ENCODE measurements at places on chromosomes 11 and 22. TPM values are rescaled to one million over a fixed set of nuclear protein-coding genes. Genes with fewer than 3 reads are reported as not detected.

- no peak overlapping the region for H3K4me3 ChIP-seq
- no peaks in the 10 kb centered on the region for H3K27me3 ChIP-seq
- H3K36me3 ChIP-seq, result no peaks in the 10 kb centered on the region
- H3K27ac ChIP-seq, result no peak overlapping the region
- no peaks in the 10 kb centered on the region for H3K4me1 ChIP-seq
These were observed 437.3 kb upstream of the CADM1 start for GRCh38 chr11:115941481-115941993.

- no peaks in the 10 kb centered on the region for H3K4me1 ChIP-seq
- H3K27ac ChIP-seq, result no peak overlapping the region
- H3K27me3 ChIP-seq, result no peaks in the 10 kb centered on the region
- DNase-seq, result no peak
- H3K36me3 ChIP-seq, result no peaks in the 10 kb centered on the region
- no peak overlapping the region for H3K4me3 ChIP-seq
These were observed 574.0 kb downstream of the BRD1 start for GRCh38 chr22:49253656-49254055.

- no peak overlapping the region for H3K4me3 ChIP-seq
- no peaks in the 10 kb centered on the region for H3K27me3 ChIP-seq
- peaks cover 6% of the 10 kb centered on the region for H3K4me1 ChIP-seq
These were observed 366.0 kb upstream of the NARS2 start for GRCh38 chr11:78940500-78941225.

DNA sequence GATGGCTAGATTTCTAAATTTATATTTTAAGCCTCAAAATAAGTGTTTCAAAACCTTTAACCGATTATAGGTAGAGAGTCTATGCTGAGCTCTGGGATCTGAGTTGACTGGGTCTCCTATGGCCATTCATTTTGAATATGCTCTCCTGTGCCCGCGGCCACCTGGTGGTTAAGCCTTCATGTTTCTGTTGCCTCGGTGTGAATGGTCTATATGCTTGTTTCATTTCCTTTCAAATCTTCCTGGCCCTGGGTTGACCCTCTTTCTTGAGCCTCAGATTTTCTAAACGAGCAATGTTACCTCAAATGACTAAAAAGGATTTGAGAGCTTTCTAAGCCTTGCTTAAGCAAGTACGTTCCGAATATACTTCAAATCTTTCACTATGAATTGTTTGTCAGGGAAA lies 789.4 kb upstream of the KIRREL3 start:
- no peak overlapping the region for H3K27ac ChIP-seq
- no peaks in the 10 kb centered on the region for H3K27me3 ChIP-seq
- peak; percentile 60 for DNase-seq
- no peak overlapping the region for H3K4me3 ChIP-seq
- H3K4me1 ChIP-seq, result no peaks in the 10 kb centered on the region
- no peaks in the 10 kb centered on the region for H3K36me3 ChIP-seq

DNA sequence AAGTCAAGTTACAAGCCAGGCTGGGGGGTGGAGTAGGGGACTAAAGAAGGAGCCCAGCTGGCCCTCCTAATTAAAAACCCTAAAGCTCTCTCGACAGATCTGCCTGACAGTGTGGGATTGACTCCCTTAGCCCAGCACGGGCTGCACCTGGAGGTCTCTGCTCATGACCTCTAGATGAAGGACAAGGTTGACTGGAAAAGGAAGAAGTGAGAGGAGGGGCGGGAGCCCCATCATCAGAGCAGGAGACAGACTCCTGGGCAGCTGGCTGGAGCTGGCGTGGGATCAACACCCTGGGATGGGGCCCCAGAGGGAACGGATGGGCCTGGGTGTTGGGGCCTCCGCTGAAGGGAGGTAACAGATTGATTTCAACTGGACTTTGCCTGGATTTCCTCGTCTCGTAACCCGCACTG lies 46.1 kb downstream of the RPUSD4 start:
- no peak overlapping the region for H3K4me3 ChIP-seq
- no peak overlapping the region for H3K27ac ChIP-seq
- no peaks in the 10 kb centered on the region for H3K27me3 ChIP-seq
- no peak for DNase-seq

DNA sequence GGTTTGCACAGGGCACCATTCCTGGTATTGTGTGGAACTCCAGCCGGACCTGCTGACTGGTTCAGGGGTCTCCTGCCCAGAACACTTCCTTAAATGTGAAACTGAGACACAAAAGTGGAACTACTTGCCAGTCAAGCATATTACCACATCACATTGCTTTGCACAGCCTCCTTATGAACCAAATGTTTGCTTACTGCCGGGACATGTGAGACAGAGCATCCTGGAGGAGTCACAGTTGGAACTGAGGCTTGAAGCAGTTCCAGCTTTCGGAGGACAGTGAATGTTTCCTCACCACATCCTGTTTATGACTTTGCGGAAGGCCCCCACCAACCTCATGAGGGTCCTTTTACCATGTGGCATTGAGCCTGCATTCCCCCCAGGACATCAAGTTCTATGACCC lies 105.8 kb upstream of the ARHGAP42 start:
- H3K27ac ChIP-seq, result no peak overlapping the region
- no peaks in the 10 kb centered on the region for H3K4me1 ChIP-seq
- H3K36me3 ChIP-seq, result no peaks in the 10 kb centered on the region

GRCh38 chr22:29147331-29147899 lies 58.3 kb upstream of the EMID1 start:
- H3K36me3 ChIP-seq, result no peaks in the 10 kb centered on the region
- peaks cover 2% of the 10 kb centered on the region for H3K4me1 ChIP-seq
- no peaks in the 10 kb centered on the region for H3K27me3 ChIP-seq
- H3K4me3 ChIP-seq, result no peak overlapping the region
- H3K27ac ChIP-seq, result no peak overlapping the region
- peak; percentile 20 for DNase-seq

DNA sequence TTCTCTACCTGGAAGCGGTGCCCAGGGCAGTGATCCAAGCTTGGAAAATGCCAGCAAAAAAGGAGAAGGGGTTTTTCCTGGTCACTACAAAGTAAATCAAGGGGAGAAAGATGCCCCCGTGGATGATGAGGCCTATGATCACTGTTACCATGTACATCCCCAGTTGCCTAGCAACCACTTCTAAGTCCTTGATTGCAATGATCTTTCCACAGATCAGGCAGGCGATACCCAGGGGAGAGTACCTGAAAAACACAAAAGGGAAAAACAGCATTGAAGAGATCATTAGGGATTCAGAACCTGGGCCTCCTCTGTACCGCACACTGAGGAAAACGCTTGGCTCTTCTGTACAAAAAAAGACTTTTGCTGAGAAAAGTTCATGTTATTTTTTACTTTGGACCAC lies 127.1 kb downstream of the SLC1A2 start:
- DNase-seq, result no peak
- H3K4me3 ChIP-seq, result no peak overlapping the region
- no peak overlapping the region for H3K27ac ChIP-seq
- H3K27me3 ChIP-seq, result no peaks in the 10 kb centered on the region

DNA sequence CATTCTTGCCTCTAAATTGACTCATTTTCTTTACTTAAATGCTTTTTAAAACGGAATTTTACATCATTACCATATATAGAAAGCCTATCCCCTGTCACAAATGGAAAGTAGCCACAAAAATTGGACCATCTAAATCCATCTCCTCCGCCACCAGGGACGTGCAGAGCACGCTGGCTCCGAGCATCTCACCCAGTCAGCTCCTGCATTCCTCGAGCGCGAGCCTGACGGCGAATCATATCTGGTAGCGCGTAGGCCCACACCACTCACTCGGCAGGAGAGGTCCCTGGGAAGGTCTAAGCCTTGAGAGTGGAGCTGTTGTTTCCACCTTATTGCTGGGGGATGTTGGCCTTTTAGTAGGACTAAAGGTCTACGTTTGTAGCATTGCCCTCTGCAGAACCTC lies 152.4 kb downstream of the TRIM29 start:
- no peak overlapping the region for H3K27ac ChIP-seq
- H3K27me3 ChIP-seq, result no peaks in the 10 kb centered on the region
- H3K4me1 ChIP-seq, result no peaks in the 10 kb centered on the region
- no peaks in the 10 kb centered on the region for H3K36me3 ChIP-seq
- no peak for DNase-seq
- H3K4me3 ChIP-seq, result no peak overlapping the region

- no peaks in the 10 kb centered on the region for H3K27me3 ChIP-seq
- peak overlapping the region; percentile 4 for H3K4me3 ChIP-seq
- peaks cover 9% of the 10 kb centered on the region for H3K4me1 ChIP-seq
- H3K36me3 ChIP-seq, result no peaks in the 10 kb centered on the region
- no peak for DNase-seq
- peak overlapping the region; percentile 63 for H3K27ac ChIP-seq
These were observed 61.7 kb upstream of the CECR2 start for GRCh38 chr22:17307566-17307965.

GRCh38 chr22:27475548-27475897 lies 326.0 kb downstream of the MN1 start:
- DNase-seq, result no peak
- H3K4me3 ChIP-seq, result no peak overlapping the region

DNA sequence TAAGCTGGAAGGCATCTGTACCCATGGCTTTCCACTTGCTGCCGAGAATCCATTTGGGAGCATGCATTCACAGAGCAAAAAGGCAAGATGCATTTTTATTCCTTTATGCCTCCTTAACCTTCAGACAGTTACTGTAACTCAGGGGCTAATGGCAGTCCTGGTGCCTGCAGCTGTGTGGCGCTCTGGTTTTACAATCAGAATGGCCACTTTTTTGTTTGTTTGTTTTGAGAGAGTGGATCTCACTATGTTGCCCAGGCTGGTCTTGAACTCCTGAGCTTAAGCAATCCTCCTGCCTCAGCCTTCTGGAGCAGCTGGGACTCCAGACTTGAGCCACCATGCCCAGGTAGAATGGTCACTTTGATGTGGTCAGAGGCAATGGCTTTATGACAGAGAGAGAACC lies 101.8 kb downstream of the NAV2 start:
- no peak overlapping the region for H3K27ac ChIP-seq
- peaks cover 2% of the 10 kb centered on the region for H3K36me3 ChIP-seq
- H3K27me3 ChIP-seq, result no peaks in the 10 kb centered on the region
- H3K4me1 ChIP-seq, result peaks cover 42% of the 10 kb centered on the region
- H3K4me3 ChIP-seq, result no peak overlapping the region

- DNase-seq, result no peak
- no peaks in the 10 kb centered on the region for H3K4me1 ChIP-seq
- H3K27me3 ChIP-seq, result no peaks in the 10 kb centered on the region
These were observed 19.5 kb upstream of the RASSF10 start for GRCh38 chr11:12989428-12990161.

DNA sequence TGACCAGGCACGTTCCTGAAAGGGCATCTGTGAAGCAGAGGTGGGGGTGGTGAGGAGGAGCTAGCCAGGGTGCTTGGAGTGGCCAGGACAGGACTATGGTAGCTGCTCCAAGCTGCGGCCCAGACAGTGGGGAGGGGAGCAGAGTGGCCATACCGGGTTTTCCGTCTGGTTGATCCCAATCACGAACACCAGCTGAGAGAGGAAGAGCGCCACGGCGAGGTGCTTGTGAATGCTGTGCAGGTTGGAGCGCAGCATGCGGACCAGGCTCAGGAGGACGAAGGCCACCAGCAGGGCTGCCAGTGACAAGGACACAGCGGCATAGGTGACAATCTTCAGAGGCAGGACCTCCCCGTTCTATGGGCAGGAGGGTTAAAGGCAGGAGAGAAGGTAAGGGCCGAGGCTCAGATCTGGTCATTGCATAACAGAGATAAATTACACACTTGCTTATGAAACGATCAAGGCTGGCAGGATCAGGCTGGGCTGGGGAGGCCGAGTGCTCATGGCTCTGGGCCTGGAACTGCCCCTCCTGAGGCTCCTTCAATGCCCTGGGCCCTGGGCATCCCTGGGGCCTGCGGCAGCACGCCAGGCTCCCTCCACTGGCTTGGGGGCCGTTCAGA lies 41.5 kb downstream of the TRMU start:
- no peak for DNase-seq
- H3K27me3 ChIP-seq, result no peaks in the 10 kb centered on the region
- no peak overlapping the region for H3K4me3 ChIP-seq

- H3K27me3 ChIP-seq, result no peaks in the 10 kb centered on the region
- no peak for DNase-seq
- H3K27ac ChIP-seq, result no peak overlapping the region
- peaks cover 7% of the 10 kb centered on the region for H3K4me1 ChIP-seq
These were observed 2.6 kb upstream of the ATP5MGL start for GRCh38 chr22:42642806-42643633.

Gene TPBGL
- total RNA-seq, result 0.64 TPM

Gene GRAMD4
- total RNA-seq, result 19.8 TPM

Gene UCP3
- total RNA-seq, result 0.85 TPM

Gene CCDC81
- 0.20 TPM for total RNA-seq

Gene SPTY2D1
- 16.8 TPM for total RNA-seq

Gene PLCB3
- total RNA-seq, result 79.3 TPM
